ENCODE measurements at places on chromosomes 11 and 22.

- DNase-seq, result no peak
Observed at GRCh38 chr11:70654016-70654415, 255.7 kb downstream of the CTTN start.

- peak; percentile 17 for DNase-seq
Observed at GRCh38 chr11:126140926-126141280, 70.5 kb downstream of the RPUSD4 start.

DNA sequence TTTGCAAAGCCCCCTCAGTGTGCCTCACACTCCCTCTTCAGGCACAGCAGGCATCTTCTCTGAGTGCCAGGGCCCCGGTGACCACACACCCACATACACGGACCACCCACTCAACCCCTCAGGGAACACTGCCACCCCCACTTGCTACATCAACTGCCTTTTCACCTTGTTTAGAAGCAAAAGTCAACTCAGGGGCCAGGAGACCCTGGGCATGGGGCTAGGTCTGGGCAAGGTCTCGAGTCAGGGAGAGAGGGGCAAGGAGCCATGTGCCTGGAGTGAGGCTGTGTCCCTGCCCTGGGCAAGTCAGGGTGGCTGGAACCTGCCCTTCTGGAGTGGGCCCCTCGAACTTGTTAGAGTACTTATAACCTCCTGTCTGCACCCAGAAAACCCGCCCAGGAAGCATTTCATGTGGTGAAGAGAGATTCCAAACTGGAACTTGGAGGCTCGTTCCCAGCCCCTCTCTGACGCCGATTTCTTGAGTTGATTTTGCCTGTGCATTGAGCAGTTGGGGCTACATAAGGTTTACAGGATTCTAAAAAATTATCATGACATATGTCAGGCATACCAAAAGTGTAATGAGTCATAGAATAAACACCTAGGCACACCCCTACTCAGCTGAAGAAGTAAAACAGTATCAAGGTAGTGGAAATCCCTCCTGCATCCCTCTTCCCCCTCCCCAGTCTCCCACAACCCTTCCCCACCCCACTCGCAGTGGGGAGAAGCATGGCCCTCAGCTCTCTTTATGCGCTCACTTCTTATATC lies 74.3 kb downstream of the MYEOV start:
- DNase-seq, result no peak

DNA sequence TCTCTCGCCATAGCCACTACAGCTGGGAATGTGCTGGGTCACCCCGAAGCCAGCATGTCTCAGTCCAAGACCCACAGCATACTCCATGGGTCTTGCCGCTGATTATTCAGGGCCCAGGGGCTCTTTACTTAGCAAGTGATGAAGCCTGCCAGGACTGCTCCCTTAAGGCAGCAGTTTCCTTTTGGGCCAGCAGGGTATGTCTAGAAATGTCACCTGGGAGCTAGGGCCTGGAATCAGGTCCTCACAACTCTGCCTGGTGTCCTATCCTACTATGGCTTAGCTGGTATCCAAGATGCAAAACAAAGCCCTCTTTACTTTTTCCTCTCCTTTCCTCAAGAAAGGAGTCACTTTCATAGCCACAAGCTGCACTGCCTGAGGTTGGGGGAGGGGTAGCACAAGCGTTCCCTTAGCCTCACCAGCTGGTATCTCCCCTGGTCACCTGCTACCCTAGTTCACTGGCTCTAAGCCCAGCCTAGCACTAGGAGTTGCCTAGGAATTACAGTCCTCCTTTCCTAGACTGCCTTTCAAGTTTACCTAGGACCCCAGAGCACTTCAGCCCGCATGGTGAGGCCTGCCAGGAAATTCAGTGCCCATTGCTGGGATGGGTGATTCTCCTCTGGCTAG lies 22.6 kb upstream of the NCR3LG1 start:
- DNase-seq, result no peak

GRCh38 chr11:2827256-2827655 lies 58.3 kb downstream of the CDKN1C start:
- no peak for DNase-seq

- no peak for DNase-seq
Observed at GRCh38 chr11:134055029-134055428, 13.8 kb upstream of the JAM3 start.

DNA sequence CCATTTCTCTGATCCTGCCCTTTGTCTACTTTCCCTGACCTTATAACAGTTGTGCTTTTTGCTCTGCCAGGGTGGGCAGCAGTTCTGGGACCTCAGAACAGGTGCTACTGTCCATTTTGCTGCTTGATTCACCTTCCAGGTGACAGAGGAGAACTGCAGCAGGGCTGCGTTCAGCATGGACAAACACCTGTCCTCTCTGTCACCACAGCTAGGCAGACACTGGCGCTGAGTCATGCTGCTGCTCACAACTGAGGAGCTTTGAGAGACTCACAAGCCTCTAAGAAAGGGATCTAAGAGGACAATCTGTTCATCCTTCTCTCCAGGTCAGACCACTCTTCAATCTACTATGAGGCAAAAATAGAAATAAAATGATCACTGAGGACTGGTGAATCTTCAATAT lies 1144.5 kb upstream of the CCDC90B start:
- DNase-seq, result no peak

DNA sequence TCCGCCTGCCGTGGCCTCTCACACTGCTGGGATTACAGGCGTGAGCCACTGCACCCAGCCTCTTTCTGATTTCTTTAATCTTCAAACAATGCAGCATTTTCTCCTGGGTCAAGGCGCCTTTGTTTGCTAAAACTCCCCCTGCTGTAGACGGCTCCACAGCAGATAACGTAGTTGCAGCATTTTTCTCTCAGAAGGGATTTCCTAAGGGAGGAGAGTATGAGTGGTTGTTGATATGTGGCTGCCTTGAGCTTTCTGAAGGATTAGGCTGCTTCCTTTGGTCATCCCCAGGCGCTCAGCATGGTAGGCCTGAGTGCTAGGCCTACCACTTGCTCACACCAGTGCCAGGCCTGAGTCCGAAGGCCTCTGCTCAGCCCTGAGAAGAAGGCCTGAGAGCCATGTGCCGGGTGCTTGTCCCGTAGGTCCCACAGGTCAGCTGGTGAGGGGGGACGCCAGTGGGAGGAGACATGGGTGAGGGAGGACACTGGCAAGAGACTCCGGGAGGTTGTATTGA lies 18.1 kb downstream of the SMARCB1 start:
- DNase-seq, result no peak

- no peak for DNase-seq
Observed at GRCh38 chr11:101577461-101577860, 6.3 kb downstream of the TRPC6 start.

DNA sequence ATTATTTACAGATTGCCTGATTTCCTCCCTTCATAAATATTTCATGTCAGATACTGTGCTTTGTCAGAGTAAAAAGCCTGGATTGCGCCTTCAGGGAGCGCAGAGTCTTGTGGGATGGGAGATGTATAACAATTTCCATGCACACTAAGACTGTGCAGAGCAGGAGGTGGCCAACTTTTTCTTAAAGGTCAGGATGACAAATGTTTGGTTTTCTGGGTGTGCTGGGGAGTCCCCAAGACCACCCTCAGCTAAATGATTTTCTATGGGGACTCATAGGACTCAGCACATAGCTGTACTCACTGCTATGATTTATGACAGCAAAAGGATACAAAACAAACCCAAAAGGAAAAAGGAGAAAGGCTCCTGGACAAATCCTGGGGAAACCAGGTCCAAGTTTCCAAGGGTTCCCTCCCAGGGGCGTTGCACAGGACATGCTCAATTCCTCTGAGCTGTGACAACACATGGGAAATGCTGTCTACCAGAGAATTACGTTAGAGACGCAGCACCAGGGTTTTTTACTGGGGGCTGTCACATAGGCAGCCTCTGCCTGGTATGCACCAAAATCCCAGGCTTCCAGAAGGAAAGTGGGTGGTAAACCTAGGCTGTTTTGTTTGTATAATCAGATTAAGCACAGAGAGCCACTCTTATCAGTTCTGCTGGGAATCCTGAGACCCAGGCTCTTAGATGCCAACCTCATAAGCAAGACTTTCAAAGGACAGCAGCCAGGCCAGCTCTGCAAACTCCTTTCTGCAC lies 59.1 kb downstream of the CSNK2A3 start:
- no peak for DNase-seq

DNA sequence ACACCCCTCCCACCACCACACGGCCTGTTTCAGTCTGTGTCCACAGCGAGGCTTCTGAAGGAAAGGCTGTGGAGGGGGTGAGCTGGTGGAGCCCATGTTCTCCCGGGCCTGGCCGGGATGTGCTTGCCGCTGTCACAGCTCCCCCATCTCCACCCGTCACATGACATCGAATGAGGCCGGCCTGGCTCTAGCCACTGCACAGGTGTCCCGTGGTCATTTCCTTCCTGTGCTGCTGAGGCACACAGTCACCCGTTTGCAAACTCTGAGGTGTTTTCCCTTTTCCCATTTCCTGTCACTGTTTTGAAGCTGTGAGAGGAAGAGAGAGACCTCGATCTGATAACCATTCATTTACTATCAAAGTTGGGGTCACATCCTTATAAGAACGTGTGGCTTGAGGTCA lies 55.7 kb upstream of the CLDN5 start:
- peak; percentile 17 for DNase-seq

GRCh38 chr11:110173811-110174644 lies 80.8 kb downstream of the ZC3H12C start:
- peak; percentile 86 for DNase-seq

DNA sequence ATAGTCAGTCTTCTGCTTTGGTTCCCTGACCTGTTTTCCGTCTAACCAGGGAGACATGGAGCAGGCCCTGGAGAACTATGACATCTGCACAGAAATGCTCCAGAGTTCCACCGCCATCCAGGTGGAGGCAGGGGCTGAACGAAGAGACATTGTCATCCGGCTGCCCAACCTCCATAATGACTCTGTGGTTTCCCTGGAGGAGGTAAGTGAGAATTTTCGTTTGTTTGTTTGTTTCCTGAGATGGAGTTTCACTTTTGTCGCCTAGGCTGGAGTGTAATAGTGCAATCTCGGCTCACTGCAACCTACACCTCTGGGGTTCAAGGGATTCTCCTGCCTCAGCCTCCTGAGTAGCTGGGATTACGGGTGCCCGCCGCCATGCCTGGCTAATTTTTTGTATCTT lies 52.9 kb downstream of the CABIN1 start:
- DNase-seq, result no peak

DNA sequence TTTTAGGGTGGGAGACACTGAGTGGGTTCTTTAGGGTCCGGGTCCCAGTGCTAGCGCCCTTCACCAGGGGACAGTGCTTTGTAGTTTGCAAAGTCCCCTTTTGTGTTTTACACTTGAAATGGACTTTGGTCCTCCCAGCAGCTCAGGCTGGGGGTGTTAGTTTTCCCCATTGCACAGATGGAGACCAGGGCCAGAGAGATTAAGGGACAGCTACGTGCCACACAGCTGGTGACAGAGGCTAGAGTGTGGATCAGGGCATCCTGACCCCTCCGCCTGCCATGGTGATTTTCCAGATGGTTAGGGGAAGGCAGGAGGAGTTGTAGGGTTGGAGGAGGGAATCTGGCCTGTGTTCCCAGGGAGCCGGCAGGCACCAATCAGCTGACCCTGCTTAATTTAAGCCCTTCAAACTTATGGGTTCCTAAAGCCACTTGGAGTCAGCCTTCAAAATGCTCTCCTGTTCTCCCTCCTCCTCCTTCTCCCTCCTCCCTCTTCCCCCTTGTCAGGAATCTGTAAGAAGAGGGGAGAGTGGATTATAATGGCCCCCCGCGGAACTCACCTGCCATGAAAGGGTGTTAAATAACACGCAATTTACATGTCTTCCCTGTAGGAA lies 22.5 kb upstream of the MPPED1 start:
- no peak for DNase-seq

DNA sequence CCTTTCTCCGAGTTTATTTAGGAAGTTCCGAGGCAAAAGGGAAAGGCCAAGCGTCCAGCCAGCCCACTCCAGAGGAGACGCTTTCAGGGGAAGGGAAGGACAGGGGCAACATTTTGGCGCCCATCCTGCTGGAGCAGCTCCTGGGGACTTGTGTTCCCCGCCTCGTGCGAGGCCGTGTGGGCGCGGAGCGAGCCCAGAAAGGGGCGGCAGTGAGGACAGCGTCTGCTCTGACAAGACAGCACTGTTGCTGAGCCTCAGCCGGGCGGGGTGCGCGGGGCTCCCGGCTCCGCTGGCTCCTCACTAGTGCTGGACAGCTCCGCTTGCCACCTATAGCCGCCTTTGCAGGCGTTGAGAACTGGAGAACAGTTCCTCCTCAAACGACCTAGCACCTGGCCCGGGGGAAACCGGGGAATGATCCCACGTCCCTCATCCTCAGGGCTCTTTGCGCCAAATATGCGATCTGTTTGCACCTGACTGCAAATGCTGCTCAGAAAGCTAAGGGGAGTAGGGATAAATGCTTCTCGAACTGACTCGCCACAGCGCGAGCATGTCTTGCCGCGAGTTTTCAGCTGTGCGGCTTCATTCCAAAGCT lies 722 bp upstream of the GUCY1A2 start:
- peak; percentile 75 for DNase-seq

GRCh38 chr22:47596176-47596690 lies 833.8 kb downstream of the TBC1D22A start:
- no peak for DNase-seq

GRCh38 chr22:48896766-48897644 lies 930.7 kb downstream of the BRD1 start:
- no peak for DNase-seq

DNA sequence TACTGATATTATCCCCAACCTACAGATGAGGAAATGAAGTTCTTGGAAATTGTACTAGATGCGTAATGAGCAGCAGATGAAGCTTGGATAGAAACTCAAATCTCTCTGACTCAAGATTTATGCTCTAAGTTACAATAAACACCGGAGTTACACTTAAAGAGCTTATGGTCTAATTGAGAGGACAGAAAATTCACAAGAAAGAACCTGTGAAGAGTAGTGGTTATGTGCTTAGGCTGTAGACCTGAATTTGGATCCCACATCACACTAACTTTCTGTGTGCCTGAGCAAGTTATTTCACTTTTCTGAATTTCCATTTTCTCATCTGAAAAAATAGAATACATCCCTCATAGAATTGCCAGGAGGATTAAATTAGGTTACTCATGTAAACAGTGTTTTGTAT lies 58.5 kb downstream of the FLI1 start:
- no peak for DNase-seq

GRCh38 chr11:2779981-2780849 lies 80.4 kb upstream of the KCNQ1OT1 start:
- no peak for DNase-seq

DNA sequence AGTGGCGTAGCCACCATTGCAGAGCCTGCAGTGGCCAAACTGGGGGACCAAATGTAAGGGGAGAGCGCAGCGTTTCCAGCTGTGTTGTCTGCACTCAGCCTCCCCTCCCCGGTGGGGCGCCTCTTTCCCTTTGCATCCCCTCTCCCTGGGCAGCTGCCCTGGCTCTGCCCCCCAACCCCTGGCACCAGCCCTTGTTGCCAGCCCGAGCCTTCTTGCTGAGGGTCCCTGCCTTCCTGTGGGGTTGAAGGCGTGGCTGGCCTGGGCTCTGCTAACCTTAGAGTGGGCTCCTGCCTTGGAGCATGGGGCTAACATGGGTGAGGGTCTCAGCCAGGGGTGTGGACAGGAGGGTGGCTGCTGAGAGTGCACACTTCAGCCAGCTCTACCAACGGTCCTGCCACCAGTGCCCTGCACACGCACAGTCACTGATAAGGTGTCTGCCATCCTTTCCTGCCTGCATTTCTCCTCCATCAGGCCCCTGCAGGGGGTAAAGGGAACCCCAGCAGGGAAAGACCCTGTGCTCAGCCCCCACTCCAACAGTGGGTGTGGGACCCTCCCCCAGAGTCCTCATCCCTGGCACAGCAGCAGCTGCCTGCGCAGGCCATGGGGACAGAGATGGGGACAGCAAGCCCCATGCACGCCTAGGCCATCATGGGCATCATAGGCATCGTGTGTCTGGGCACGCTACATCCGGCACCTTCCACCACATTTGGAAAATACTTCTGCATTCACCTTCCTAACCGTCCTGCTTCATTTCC lies 43.5 kb downstream of the CERK start:
- DNase-seq, result no peak

Measured in cardiac fibroblast (primary cell).